ENCODE measurements at places on chromosomes 6 and 20. TPM values are rescaled to one million over a fixed set of nuclear protein-coding genes. Genes with fewer than 3 reads are reported as not detected.

DNA sequence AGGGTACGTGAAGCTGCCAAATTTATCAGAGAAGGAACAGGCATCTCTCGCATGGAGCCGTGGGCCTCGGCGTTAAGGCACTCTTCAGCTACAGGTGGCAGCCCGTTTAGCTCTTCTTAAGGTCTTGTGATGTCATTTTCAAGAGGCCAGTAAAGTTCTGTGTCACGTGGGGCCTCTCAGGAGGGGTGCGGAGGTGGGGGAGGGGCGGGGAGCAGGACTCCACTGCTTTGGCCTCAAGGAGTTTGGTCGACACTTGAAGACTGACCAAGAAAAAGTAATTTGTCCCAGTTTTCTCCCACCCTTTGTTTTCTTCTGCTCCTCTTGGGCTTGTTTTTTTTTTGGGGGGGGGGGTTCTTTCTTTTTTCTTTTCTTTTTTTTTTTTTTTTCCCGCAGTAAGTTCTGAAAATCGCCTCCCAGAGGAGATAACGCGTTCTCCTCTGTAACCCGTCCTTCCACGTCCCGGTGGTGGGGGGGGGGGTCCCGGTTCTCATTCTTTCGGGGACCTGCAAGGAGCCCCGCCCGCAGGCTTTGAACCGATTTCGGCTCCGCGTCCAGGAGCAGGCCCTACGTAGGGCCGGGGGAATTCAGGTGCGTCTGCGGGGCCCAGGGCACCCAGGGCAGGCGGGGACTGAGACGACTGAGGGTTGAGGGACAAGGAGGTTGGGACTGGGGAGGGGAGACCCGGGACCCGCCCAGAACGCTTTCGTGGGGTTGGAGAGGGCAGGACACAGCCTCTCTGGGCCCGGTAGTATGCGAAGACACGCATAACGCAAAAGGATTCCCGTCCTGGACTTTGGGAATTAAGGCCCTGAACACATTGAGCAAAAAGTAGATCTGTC is 26.0 kb downstream of the GPX6 start:
- no peak for DNase-seq

DNA sequence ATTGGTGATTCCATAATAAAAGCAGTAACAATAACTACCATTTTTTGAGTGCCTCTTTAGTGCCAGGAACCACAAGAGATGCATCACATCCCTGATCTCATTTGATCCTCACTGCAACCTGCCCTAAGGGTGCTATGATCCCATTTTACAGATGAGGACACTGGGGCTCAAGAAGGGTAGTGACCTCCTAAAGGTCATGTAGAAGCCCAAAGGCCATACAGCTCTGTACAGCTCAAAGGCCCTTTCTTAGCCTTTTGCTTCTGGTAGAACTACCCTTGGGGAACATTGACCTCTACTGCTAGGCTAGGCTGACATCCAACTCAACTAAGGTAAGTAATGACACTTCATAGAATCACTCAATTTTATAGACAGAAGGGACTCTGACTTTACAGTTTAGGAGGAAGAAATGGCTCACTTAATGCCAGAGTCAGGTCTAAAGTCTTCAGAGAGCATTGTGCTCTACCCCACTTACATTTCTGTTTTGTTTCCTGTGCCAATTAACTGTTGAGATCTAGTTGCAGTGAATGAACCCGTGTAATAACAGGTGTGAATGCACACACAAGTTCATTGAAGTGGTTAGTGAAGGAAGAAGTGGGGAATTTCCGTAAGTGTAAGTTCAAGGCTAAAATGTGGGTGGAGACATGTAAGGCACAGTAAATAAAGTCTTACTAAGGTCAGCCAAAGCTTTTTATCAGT is 10.7 kb downstream of the SLC9A8 start:
- DNase-seq, result peak; percentile 59

DNA sequence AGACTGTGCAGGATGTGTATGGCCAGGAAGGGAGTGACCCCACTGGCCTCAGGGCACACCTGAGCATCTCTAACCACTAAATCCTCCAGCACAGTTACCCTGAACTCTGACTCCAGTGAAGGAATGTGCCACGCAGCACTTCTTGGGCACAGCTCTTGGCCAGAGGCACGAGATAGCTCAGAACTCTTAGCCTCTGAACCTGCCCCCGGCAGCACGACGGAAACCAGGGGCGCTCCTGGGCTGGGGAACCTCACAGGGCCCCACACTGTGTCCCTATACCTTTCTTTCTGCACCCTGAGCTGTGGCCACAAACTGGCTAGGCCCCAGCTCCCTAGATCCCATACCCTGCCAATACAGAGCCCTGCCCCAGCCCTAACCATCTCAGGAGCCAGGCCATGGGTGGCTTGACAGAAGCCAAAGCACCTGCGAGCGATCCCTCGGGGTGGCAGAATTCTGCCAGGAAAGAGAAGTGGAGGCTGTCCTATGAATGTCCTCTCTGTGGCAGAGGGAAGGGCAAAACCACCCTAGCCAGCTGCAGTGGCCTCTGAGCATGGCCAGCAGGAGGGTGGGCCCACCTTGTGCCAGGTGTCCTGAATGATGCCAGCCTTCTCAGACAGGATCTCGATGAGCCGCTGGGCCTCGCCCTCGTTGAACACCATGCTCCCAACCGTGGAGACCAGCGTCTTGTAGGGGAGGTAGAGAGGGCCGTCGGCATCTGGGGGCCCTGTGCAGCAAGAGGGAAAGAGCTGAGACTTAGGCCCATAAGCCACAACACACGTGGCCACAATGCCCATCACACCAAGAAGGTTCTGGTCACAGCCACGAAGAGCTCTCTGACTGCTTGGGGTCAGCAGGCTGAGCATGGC is 39.4 kb downstream of the RRBP1 start:
- no peak for DNase-seq

- DNase-seq, result no peak
Observed at GRCh38 chr20:12355185-12355584, 437.5 kb downstream of the BTBD3 start.

DNA sequence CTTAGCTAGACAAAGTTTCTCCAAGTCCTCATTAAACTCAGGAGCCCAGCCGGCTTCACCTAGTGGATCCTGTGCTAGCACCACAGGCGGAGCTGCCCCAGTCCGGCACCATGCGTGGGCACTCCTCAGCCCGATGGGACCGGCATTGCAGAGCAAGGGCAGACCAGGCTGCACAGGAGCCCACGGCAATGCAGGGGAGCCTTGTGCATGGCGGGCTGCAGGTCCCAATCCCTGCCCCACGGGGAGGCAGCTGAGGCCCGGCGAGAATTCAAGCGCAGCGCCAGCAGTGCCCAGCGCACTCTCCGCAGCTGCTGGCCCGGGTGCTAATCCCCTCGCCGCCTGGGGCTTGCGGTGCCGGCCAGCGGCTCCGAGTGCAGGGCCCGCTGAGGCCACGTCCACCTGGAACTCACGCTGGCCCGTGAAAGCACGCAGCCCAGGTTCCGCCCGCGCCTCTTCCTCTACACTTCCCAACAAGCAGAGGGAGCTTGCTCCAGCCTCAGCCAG is 292.3 kb upstream of the EYS start:
- no peak for DNase-seq

GRCh38 chr20:3492669-3493068 is 21.9 kb downstream of the ATRN start:
- DNase-seq, result no peak

- DNase-seq, result no peak
Observed at GRCh38 chr6:163329991-163330390, 84.5 kb upstream of the QKI start.

GRCh38 chr6:70474751-70475150 is 61.4 kb downstream of the FAM135A start:
- no peak for DNase-seq

The EFCAB8 gene
- total RNA-seq, result 0.69 TPM

The ATP6V1G2 gene
- total RNA-seq, result 0.94 TPM
